ENCODE measurements at places on chromosomes 5 and 9.

GRCh38 chr5:132747616-132748440 is 602 bp downstream of the CCNI2 start:
- DNase-seq: no peak

DNA sequence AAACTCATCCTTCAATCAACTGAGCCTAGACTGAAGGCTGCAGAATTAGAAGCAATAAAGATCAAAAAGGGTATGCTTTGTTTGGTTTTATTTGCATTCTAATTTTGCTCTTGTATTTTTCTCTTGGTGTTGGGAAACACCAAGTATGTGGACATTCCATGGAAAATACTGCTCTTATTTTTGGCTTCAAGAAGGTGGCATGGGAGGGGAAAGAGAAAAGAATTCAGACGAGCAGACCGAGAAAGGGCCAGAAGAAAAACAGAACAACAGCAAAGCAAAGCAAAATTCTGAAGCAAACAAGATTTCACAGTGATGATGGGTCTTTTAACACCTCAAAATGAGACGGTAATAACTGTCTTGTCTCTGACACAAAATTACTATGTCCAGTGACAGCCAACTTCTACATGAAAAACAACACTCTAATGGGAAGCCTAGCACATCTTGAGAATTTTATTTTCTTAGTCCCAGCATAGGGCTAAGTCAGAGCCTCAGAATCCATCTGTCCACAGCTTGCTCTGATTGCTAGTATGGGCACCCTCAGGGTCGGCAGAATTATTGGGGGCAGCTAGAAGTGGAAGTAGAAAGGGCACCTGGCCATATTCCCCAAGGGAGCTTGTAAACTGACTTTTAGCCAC is 26.8 kb downstream of the FREM1 start:
- DNase-seq: no peak

DNA sequence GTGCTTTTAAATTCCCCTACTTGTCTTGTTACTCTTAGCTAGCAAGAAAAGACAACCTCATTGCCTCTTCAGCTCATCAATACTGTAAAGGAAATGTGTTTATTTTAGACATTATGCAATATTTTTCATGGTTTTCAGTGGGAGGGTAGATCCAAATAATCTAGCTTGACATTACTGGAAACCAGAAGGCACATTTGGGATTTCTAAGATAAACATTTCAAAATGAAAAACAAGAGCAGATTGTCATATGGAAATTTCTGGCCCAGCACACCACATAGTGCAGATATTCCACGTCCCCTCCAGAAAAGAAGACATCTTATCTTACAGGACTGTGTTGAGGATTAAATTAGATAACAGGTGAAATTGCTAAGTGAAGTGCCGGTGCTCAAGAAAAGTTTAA is 296.9 kb downstream of the MSX2 start:
- no peak for DNase-seq

DNA sequence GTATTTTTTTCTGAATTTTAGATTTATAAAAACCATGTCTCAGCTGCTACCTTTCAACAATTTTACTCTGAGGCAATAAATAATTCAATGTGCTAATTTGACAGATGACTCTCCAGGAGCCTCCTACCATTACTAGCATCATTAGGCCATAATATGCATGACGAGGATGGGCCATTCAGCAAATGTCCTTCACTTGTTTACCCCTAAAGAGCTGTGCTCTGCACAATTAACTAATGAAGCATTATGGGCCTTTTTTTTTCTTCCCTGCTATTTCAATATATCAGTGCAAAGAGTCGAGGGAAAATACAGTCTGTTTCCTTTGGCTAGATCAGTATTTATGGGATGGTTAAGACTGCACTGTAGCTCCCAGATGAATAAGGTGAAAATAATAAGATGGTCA is 627.2 kb downstream of the ISL1 start:
- no peak for DNase-seq

DNA sequence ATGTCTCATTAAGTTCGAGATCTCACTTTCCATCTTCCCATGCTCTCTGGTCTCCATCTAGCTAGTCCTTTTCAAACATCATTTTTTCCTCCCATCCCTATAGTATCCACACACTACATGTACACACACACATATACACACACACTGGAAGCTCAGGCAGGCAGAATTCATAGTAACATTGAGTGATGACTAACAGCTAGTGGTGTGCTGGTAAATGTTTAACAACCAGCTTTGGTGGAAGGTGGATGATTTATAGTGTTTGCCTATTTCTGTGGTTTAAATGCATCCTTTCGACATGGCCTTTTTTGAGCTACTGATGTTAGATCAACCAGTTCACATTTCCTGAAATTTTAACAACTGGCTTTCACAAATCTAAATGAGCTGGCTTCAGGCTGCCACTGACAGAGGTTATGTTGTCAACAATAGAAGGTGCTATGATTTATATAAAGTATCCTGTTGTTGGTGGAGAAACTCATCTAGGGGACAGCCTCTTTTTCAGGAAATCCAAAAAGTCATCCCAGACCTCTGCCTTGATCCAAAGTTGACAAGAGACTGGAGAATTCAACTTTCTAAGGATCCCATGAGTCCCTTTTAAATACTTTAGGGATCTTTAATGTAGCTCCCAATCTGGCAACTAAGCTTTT is 117.8 kb downstream of the CCDC192 start:
- no peak for DNase-seq

- DNase-seq: no peak
These were observed 498.5 kb upstream of the TYRP1 start for GRCh38 chr9:12194731-12195130.

Measured in stimulated activated CD4-positive, alpha-beta T cell treated with anti-CD3 and anti-CD28 coated beads, TNF-alpha, amount 100 ng/mL, for 48 hours (primary cell).